ENCODE measurements at places on chromosomes 6 and 20. TPM values are rescaled to one million over a fixed set of nuclear protein-coding genes. Genes with fewer than 3 reads are reported as not detected.
A peak's percentile ranks its signal among the peaks of the same experiment; 100 is the strongest.

GRCh38 chr20:17571153-17571527 lies 1.3 kb downstream of the DSTN start:
- H3K4me3 ChIP-seq: peak overlapping the region; percentile 77
- H3K4me1 ChIP-seq: no peaks in the 10 kb centered on the region

GRCh38 chr6:157715728-157716164 lies 107.3 kb upstream of the SNX9 start:
- DNase-seq: peak; percentile 81
- no peaks in the 10 kb centered on the region for H3K36me3 ChIP-seq
- peak overlapping the region; percentile 83 for H3K27ac ChIP-seq
- no peaks in the 10 kb centered on the region for H3K27me3 ChIP-seq
- H3K4me1 ChIP-seq: peaks cover 3% of the 10 kb centered on the region
- H3K4me3 ChIP-seq: no peak overlapping the region

The PRL gene
- not detected for total RNA-seq

- H3K27ac ChIP-seq: no peak overlapping the region
- no peaks in the 10 kb centered on the region for H3K4me1 ChIP-seq
- H3K4me3 ChIP-seq: no peak overlapping the region
- H3K27me3 ChIP-seq: no peaks in the 10 kb centered on the region
- DNase-seq: no peak
Measured at GRCh38 chr6:30399390-30400058, 54.6 kb downstream of the RPP21 start.
